ENCODE measurements at places on chromosomes 5 and 9.

- DNase-seq, result no peak
These were observed 239.9 kb upstream of the TRPM3 start for GRCh38 chr9:71361357-71361756.

GRCh38 chr9:122975196-122975595 lies 34.4 kb downstream of the RABGAP1 start:
- DNase-seq, result no peak

DNA sequence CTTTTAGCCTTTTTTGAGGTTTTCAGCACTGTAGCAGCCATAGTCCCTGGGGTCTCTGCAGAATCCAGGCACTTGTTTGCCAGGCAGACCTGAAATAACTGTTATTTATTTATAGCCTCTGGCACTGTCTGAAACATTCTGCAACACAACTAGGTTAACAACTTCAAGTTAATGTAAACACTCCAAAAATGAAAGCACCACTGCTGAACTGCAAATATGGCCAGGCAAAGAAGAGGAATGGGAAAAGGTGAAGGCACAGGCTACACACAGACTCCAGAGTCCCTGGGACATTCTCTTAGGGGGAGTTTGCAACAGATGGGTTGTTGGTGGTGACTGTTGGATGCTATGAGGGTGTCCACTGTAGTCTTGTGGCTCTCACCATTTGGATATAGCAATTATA lies 369.0 kb downstream of the MAT2B start:
- DNase-seq, result no peak

DNA sequence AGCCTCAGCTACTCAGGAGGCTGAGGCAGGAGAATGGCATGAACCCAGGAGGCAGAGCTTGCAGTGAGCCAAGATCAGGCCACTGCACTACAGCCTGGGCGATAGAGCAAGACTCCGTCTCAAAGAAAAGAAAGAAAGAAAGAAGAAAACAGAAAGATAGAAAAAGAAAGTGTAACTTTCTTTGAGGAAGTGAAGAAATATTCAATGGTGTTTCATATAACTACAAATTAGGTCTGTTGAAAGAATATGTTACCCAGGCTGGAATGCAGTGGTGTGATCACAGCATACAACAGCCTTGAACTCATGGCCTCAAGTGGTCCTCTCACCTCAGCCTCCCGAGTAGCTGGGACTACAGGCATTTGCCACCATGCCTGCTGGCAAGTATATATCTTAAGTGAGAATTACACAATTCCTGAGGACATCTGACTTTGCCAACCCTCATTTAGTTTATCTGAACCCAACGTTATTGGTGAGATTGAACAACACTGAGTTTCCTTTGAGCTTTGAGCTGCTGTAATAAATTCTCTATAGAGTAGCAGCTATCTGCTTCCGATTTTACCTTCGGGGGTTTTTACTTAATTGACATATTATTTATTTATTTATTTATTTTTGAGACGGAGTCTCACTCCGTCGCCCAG lies 2.0 kb upstream of the FAF2 start:
- no peak for DNase-seq

DNA sequence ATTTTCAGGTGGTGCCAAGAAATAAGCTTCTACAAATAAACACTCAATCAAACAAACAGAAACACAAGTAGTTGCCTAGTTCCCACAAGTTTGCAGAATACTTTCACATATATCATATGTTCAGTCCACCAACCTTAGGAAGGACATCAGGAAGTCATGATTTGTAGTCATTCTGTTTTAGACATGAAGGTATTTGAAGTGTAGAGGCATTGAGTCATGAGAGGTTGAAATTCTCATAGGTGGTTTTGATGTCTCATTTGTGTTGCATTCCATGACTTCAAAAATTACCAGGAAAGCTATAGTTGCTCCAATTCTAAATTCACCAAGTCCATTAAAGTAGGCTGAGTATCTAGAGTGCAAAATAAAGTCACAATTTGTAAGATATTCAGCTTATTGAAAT lies 159.0 kb downstream of the KCTD16 start:
- DNase-seq, result no peak

GRCh38 chr5:375336-375920 lies 53.9 kb downstream of the AHRR start:
- DNase-seq, result no peak

Data from activated gamma-delta T cell treated with anti-CD3 and anti-CD28 coated beads, Interleukin-2, amount 50 U/mL, for 16 hours (primary cell).